ENCODE measurements at places on chromosomes 7 and 10. TPM values are rescaled to one million over a fixed set of nuclear protein-coding genes. Genes with fewer than 3 reads are reported as not detected.
A peak's percentile ranks its signal among the peaks of the same experiment; 100 is the strongest.

- DNase-seq = no peak
Observed at GRCh38 chr7:85160223-85160622, 26.6 kb downstream of the SEMA3D start.

DNA sequence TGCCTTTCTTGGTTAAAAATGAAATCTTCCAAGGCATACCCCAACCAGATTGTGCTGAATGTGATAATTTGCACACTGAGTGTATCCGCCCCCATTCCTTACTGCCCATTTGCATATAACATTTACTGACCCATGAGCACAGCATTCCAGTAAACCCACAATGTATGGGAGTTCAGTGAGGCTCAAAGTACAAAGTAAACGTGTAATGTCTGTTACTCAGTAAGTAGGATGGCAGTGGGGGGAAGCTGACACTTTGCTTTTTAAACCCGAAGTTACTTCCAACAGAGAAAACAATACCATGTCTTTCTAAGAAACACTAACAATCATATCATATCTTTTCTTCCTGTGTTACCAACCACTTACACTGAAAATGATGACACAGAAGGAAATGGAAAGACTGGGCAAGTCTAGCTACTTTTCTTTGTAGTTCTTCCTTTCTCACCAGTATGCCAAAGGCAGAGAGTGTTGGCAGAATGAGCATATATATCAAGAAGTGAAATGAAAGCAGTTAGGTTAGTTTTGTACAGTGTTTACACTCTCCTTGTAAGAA, 27.1 kb upstream of the SOSTDC1 start:
- DNase-seq = no peak

DNA sequence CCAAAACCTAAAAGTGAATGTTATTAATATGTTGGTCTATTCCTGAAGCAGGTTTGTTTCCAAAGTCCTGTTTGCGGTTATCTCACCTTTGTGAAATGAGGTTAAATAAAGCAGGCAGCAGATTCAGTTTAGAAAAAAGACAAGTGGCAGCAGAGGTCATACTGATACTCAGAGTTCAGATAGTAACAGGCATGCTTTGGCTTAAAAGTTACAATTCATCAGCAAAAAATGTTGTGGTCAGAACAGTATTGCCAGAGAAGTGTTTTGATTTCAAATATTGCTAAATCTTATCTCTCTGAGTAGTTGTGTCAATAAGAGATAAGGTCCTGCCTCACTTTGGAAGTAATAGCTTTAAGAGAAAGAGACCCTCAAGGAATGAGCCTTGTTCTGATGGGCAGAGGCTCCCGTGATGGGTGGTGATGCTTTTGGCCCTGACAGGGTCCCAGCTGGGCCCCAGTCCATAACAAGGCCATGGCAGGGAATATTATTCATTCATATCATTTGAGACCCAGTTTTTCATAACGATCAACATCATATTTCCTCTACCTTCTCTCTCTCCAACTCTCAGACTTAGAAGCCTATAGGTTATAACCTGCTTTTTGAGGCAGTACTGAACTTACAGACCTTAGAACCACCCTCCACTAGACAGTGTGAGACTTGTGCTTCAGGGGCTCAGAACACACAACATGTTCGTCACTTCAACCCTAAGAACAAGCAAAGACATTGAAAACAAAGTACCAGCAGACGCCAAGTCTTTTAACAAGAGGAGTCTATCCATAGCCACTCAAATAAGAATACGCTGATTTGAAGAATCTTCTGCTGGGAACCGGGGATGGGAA, 58.5 kb upstream of the AHR start:
- no peak for DNase-seq

DNA sequence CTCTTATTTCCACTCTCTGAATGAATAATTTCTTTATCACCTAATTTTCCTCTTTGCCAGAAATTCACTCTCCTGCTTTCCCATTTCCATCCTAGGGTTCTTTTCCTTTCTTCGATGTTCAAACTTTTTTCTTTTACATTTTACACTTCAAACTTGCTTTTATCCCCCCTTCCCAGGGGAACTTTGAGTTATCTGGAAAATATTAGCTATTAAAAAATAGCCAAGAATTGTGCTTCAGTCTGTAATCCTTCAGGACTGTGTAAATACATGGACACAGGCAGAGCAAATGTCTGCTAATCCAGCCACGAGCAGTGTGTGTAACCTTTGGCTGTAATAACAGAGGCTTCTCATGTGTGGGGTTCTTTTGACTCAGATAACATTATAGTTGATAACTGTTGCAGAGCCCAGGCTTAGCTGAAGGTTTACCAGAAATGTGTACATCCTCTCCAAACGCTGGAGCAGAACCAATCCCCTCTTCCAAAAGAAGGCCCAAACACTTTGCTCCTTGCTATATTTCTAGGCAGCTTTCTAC, 4.6 kb downstream of the ASB4 start:
- DNase-seq = no peak

GRCh38 chr10:1063232-1063865, 7.2 kb downstream of the WDR37 start:
- no peak for DNase-seq

- DNase-seq = no peak
Observed at GRCh38 chr7:104642560-104642959, 314.2 kb downstream of the LHFPL3 start.

GRCh38 chr10:133335246-133336117, 1.2 kb downstream of the CALY start:
- DNase-seq = peak; percentile 65

- peak; percentile 35 for DNase-seq
Observed at GRCh38 chr7:13017333-13017857, 330.0 kb downstream of the ARL4A start.

- no peak for DNase-seq
Observed at GRCh38 chr7:127091620-127092019, 161.1 kb downstream of the GRM8 start.

DNA sequence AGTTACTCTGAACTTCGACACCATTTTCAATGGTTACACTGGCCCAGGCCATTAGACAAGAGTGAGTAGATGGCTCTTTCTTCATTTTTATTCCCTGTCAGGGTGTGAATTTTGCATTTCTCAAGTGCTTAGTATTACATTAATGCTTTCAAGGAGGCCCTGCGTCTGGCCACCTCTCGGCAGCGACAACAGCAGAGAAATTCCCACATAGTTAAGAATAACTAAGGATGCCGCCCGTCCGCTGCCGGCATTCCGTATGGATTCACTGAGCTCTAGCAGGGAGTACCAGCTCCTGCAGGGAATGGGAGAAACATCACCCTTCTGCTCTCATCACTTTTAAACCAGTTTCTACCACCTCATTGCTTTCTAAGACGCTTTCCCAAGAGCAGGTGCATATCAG, 153.6 kb downstream of the TCERG1L start:
- no peak for DNase-seq

GRCh38 chr7:106704000-106704840, 43.3 kb upstream of the CCDC71L start:
- no peak for DNase-seq

GRCh38 chr10:10394933-10395658, 622.6 kb upstream of the CELF2 start:
- DNase-seq = no peak

Gene AASS
- total RNA-seq = 398 TPM

Gene MINDY3
- 14.9 TPM for total RNA-seq

Gene VSTM4
- total RNA-seq = 0.35 TPM

Measured in H9 (cell line).